ENCODE measurements at places on chromosomes 2 and 18.

DNA sequence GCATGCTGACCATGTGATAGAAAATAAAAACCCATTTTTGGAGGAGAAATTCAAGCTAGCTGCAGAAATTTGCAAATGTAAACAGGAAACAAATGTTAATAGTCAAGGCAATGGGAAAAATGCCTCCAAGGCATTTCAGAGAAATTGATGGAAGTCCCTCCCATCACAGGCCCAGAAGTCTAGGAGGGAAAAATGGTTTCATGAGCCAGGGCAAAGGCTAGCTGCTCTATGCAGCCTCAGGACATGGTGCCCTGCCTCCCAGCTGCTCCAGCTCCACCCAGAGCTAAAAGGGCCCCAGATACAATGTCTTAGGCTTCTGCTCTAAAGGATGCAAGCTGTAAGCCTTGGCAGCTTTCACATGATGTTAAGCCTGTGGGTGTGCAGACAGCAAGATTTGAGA is 1419.4 kb upstream of the CELF4 start:
- DNase-seq = no peak

DNA sequence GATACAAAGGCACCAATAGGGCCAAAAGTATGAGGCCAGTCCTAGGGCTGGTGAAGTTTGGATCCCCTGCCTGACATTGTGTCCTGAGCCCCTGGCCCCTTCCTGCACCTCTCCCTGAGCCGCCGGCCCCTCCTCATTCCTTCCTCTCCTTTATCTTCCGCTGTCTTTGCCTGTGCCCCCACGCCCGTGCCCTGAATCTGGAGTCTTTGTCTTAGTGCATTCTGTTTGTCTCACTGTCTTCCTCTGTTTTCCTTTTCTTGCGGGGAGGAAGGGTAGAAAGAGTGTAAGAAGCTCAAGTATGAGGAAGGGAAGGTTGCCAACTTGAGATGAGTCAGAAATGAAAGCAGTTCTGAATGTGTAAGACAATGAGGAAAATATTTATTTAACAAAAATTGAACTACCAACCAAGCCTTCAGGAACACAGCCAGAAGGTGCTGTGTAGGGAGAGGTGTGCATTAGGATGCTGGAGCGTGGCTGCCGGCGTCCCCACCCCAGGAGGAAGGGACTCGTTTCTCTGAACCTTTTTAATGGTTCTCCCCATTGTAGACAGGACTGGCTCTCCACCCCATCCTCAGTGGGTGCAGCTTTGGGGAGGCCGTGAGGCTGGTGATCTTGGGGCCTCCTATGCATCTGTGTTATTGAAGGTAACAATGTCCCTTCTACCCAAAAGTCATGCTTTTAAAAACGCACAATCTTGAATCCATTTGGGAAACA is 133.1 kb downstream of the NEDD4L start:
- peak; percentile 88 for DNase-seq

DNA sequence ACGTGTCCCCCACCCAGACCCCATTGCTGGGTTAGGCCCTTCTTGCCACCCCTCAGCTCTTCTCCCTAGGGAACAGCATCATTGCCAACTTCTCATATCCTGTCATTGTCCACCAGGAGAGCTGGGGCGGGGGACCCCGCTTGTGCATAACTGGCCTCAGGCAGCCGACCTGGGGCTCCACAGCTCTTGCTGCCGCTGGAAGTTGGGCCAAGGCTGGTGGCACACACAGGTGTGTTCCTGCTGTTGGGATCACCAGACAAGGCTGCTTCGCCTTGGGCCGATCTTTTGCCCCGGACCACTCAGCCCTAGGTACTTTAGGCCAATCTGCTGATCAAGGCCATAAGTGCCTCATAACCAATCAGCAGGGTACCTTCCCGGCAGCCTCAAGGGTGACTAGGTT is 28.6 kb downstream of the TPRKB start:
- DNase-seq = no peak

DNA sequence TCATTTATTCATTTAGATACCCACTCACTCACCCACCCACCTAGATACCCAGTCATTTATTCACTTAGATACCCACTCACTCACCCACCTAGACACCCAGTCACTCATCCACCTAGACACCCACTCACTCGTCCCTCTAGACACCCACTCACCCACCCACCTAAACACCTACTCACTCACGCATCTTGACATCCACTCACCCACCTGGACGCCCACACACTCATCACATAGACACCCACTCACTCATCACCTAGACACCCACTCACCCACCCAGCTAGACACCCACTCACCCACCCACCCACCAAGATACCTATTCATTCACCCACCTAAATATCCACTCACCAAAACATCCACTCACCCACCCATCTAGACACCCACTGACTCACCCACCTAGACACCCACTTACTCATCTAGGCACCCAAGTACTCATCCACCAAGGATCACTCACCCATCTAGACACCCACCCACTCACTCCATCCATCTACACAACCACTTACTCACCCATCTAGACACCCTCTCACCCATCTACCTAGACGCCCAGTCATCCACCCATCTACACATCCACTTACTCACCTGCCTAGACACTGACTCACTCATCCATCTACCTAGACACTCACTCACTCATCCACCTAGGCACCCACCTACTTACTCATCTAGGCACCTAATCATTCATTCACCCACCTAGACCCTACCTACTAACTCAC is 723.7 kb upstream of the RAB6C start:
- DNase-seq = no peak

- no peak for DNase-seq
Observed at GRCh38 chr2:20615466-20616241, 35.2 kb downstream of the HS1BP3 start.

DNA sequence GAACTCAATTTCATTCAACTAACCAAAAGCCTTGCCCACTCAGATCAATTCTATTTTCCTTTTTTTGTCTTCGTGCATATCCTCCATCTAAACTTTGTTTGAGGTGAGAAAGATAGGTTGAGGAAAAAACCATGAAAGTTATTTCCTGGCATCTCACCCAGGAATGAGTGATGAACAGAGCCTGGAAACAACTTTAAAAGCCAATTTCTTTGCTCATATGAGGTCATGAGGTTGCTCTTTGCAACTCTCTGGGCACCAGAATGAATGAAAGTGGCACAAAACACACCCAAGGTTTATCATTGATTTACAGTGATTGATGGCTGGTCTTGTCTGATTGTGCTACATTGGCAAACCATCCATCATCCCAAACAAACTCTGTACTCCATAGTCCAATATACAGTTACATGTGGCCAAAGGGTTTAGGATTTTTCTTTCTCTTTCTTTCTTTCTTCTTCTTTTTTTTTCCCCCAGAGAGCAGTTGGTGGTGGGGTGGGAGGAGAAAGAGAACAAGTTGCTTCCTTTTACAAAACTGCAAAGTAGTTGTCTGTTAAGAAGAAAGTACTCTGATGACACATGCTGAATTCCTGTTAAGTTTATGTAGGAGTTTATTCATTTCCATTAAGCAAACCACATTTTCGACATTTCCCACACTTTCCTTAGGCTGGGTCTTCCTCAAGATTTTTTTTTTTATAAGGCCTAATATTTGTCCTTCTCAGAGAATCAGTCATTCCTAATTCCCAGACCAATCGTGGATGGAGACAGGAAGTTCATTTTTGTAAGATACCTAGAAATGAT is 575.9 kb upstream of the ZEB2 start:
- peak; percentile 23 for DNase-seq

GRCh38 chr2:232645061-232645460 is 11.7 kb downstream of the EFHD1 start:
- DNase-seq = no peak

- no peak for DNase-seq
Observed at GRCh38 chr2:2101924-2102323, 229.2 kb downstream of the MYT1L start.

DNA sequence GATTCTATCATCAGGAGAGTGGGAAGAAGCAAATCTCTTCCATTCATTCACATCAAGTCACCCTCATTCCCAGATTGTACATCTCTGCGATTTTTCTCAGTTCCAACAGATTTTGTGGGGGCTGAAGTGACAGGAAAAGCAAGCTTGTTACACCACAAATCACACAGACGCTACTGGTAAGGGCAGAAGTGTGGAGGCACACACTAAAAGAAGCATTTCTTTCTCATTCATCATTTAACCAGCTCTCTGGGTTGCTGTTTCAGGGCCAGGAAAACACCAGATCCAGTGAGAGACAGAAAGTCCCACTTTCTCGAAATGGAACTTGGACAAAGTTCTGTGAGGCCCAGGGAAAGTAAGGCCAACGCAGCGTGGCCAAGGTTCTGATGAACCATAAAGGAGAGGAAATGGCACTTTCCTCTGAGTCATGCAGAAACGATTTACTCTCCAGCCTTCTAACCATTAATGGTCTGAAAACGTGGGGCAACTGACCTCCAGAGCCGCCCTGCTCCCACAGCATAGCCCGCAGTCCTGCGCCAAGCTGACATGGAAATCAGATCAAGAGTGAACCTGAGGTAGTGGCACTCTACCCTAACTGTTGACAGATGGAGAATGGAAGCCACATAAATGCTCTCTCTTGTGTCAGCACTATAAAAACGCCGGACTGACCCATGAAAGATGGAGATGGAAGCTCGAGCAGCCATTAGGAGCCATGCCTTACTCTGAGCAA is 191.0 kb downstream of the C1D start:
- DNase-seq = peak; percentile 76

- no peak for DNase-seq
Observed at GRCh38 chr2:37560241-37560848, 111.1 kb downstream of the CDC42EP3 start.

DNA sequence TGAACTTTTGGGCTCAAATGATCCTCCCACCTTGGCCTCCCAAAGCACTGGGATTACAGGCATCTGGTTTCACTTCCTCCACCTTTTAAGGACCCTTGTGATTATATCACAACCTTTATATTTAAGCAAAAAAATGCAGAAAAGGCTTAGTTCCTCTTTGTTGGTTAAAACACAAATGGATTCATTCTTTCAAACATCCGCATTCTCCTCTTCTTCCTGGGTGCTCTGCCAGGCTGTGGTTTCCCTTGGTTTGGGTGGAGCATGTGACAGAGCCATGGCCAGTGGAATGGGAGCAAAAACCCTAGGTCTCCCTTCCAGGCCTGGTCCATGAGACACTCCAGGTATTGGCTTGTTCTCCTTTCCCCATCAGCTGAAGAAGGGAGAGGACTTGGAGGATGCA is 9.9 kb upstream of the SLC66A3 start:
- no peak for DNase-seq

GRCh38 chr2:158414538-158414937 is 42.0 kb downstream of the CCDC148 start:
- DNase-seq = peak; percentile 71

GRCh38 chr18:50633992-50634391 is 74.1 kb downstream of the MAPK4 start:
- DNase-seq = no peak

GRCh38 chr2:217995731-217996231 is 7.0 kb downstream of the TNS1 start:
- peak; percentile 84 for DNase-seq

DNA sequence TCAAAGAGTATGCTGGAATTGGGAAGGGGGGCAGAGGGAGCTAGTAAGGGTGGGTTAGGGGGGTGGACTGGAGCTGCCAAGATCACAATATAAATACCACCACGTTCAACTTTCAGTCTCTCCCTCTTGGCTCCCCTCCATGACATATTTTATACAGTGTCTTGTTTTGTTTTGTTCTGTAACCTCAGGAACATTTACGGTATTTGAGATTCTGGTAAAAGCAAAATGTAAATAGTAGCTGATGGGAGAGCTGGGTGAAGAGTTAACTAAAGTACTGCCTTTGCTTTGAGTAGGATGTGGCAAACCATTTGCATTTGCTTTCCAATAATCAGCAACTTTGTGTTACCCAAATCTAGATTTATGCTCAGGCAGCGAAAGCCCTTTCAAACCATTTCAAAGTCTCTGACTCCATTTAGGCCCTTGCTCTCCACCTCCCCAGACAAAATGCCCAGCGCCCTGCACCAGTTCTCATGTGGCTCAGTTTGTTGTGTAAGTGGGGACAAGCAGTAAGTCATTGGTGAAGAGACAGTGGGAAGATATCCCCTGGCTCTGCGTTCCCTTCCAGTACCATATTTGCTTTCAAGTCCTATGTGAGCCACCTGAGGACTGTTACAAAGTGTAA is 17.4 kb downstream of the IRS1 start:
- no peak for DNase-seq

Measured in GM03348 (cell line).